DMS153 (cell line): ENCODE measurements at places on chromosomes 5 and 9.
A peak's percentile ranks its signal among the peaks of the same experiment; 100 is the strongest.

DNA sequence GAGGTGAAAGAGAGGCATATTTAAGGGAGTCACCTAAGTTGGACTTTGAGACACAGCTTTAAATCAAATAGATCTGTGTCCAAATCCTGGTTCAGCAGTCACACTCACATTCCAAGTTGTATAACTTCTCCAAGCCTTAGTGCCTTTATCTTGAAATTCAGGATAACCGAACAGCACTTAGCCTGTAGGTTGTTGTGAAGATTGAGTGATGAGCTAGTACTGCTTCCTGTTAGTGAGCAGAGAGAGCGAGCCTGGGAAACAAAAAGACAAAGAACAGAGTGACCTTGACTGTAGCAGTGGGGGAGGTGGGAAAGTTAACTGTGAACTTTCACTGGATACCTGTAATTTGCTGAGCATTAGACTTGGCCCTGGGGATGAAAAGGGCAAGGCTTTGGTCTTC, 22.4 kb downstream of the MAML1 start:
- no peak for DNase-seq

DNA sequence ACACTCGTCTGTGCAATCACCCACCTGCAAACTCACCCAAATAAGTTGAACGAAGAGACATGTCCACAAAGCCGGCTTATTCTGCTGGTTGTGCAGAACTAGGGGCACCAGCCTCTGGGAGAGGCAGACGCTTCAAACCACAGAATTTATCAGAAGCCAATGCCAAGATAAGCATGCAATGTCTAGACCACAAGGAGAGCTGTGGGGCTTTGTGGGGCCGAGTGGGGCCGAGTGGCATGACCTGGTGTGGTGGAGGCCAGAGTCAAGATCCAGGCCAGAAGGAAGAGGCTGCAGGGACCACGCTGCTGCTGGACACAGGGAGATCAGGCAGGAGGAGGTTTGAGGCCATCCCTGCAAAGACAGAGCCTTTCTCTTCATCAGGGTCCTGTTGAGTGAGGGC, 259.0 kb downstream of the IRX2 start:
- DNase-seq, result no peak

DNA sequence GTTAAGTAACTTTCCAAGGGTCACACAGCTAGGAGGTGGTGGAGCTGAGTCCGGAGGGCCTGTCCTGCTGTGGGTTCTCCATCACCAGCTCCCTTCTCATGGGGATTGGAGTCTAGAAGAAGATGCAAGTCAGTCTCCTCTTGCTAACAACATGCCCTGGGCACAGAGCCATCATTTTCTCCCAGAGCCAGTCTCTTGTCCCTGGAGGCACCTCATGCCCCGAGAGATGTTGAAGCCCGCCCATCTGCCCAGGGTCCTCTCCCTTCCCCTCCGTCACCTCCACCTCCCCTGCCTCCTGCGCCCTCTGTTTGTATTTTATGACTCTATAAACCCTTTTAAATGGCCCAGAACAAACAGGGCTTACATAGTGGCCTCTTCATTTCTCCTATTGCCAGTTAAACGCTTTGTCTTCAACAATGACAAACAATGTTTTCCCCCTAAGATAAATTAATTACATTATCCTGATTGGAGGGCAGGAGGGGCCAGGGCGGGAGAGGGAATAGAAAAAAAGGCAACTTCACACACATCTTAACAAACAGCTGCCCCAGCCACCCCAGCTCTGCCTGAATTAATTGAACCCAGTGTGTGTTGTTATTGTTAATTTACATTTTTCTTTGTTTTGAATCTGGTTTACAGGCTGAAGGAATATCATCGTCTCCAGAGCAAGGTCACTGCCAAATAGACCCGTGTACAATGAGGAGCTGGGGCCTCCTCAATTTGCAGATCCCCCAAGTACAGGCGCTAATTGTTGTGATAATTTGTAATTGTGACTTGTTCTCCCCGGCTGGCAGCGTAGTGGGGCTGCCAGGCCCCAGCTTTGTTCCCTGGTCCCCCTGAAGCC, 55.8 kb downstream of the ASS1 start:
- peak; percentile 97 for DNase-seq

- DNase-seq, result no peak
Observed at GRCh38 chr5:141969783-141970771, 1.2 kb downstream of the RNF14 start.

DNA sequence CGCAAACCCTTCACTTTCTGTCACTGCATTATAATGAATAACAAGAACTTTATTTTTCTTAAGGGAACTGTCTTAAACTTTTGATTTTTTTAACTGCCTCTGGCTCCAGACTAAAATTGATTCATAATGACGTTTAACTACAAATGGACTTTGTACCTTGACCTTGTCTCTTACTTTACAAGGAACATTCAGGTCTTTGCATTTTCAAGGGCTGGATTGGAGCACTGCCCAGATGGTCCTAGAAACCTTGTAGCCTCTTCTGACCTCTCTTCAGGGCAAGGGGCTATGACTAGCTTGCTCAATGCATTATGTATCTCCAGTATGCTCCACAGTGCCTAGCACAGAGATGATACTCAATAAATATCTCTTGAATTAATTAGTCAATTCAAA, 612.6 kb upstream of the CLINT1 start:
- no peak for DNase-seq

DNA sequence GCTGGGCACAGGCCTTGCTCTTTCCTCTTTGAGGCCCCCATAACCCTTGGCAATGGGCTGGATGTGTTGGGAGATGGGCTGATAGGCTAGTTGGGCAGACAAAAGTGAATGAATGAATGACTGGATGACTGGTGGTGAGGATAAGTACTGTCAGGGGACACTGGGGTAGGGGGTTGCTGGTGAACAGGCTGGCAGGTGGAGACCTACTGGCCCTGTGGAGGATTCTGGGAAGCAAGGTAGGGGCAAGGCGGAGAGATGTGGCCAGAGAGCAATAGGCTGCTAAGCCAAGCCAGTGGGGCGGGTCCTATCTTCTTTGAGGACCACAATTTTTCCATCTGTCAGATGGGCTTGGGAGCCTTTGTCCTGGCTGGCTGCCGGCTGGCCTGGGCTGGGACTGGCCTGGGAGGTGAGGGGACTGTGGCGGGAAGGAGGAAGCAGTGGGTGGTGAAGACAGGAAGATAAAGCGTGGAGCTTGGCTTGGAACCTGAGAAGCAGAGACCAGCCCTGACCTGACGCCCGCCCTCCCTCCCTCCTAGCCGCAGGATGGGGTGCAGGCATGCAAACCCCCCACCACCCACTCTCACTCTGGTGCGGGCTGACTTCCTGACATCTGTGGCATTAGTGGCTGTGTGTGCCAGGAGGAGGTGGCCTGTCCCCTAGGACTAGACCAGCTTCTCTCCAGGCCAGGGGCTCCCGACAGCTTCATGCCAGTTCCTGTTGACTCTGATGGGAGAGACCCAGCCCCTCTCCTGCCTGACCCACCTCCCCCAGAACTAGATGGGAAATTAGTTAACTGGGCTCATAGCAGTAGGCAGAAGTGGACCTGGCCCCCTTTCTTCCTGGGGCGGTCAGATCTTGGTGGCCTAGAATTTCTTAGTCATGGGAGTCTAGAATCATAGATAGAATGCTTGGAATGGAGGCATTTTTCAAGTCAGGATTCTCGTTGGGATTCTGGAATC, 9.5 kb downstream of the CXXC5 start:
- no peak for DNase-seq

- no peak for DNase-seq
Observed at GRCh38 chr9:135847833-135848232, 59.5 kb downstream of the CAMSAP1 start.
